ENCODE measurements at places on chromosomes 7 and 10.

- no peak for DNase-seq
Measured at GRCh38 chr7:128132426-128133069, 101.3 kb upstream of the LRRC4 start.

DNA sequence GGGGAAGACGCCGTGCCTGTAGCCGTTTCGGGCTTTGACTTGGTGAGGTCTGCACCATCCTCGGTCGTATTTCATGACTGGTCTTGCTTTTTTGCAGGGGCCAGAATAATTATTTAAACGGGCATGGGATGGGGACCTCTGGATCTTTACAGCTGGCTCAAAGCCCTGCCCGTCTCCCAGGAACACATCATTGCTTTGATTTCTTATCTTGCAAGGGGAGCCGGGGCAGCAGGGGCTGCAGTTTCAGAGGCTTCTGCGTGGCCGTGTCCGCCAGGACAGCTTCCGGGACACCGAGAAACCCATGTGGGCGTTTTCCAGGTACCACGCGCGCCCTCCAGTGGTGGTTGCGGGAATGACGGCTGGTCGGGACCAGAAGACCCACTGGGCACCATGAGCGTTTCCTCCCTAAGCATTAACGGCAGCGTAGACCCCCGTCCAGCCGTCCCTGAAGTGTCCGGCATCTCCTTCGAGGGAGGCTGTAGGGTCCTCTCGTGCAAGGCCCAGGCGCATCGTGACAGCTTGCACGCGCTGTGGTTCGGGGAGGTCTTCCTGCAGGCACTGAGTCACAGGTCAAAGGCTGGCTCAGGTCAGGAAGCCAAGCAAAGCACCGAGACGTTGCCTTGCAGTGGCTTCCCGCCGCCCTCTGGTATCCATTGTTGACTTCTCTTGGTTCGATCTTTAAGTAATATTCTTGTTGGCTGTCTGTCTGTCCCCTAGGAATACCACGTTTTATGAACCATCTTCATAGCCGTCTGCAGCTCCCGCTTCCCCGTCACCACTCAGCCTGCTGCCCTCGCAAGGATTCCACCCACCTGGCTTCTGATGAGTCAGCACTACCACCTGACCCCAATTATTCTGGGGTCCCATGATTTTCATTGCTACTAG is 16.2 kb upstream of the ZFAND2A start:
- DNase-seq, result peak; percentile 76

DNA sequence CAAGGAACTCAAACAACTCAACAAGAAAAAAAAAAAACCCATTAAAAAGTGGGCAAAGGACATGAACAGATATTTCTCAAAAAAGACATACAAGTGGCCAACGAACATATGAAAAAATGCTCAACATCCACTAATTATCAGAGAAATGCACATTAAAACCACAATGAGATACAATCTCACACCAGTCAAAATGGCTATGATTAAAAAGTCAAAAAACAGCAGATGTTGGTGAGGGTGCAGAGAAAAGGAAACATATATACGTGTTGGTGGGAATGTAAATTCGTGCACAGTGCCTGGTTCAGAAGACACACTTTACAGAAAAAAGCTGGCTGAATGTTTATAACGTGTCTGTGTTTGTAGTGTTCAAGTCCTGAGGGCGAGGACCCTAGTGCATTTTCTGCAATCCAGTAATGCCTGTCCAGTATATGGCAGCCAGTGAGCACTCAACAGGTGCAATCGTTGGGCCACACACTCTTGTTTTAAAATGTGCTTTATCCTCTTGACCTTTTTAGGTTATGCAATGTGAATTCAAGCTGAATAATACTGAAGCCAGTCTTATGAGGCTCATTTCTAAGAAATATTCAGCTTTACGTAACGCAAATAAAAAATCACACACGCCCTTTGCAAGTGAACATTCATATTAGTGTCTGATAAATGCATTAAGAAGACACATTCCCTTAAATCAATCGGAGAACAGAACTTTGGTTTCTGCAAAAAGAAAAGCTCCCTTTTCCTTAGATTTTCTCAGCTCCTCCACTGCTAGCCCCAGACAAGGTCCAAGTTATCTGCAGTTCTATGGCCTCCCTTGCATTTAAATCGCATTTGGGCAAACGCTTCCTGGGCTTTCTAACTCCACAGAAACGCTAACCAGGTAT is 813 bp upstream of the MTURN start:
- no peak for DNase-seq

- DNase-seq, result no peak
Measured at GRCh38 chr10:112669989-112670388, 223.0 kb downstream of the VTI1A start.

DNA sequence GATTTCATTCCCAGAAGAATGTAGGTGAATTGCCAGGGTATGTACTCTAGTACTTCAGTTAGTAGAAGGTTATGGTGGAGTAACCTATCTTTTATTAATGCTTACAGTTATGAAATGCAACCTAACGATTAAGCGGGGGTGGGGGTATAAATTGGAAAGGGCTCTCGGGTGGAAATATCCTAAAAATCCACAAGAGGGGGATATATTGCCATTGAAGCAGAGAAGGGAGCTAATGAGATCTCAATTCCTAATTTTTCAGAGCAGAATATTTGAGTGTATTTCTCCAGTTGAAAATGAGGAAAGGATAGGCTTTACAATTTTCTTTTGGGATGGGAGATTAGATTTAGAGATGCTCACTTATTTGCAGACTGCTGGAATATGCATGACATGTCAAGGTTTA is 90.8 kb downstream of the DNAJB9 start:
- peak; percentile 7 for DNase-seq

- DNase-seq, result no peak
Measured at GRCh38 chr7:143183024-143183423, at the start of gene TAS2R39. Gene TAS2R39 (plus strand): TSS chr7:143183419. CDS start chr7:143183419, 0 bp downstream.

GRCh38 chr7:47601881-47602249 is 20.0 kb upstream of the TNS3 start:
- DNase-seq, result no peak

DNA sequence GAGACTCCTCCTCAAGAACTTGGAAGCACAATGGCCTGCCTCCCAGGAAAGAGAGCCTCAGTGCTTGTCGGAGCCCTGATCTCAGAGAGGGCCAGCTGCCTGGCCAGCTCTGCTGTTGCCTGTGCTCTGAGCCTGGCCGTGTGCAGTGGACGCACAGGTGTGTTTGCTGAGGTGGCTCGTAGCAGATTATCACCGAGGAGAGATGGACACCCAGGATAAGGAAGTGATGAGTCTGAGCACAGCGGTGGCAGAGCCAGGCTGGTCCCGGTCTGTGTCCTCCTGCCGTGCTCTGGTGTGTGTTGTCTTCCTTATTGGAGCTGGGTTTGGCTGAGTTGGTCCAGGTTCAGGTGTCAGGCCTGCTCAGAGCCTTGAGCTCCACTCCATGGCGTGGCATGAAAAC is 208.5 kb downstream of the EBF3 start:
- DNase-seq, result no peak

DNA sequence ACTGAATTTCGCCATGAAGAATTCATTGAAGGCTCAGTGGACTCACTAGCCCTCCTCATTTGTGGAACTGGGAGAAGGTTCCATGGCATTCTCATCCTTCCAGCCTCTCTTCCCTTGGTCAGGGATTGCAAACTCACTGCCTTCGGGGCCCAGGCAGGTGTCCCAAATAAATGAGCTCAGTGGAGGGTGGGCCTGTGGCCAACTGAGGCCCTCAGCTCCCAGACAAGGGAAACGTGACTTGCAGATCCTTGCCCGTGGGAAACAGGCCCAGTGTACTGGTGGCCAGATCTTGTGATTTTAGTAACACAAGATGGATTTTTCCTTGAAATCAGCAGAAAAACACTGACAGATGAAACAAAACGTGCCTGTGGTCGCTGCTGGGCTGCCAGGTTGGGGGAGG is 168.7 kb upstream of the CTBP2 start:
- no peak for DNase-seq

DNA sequence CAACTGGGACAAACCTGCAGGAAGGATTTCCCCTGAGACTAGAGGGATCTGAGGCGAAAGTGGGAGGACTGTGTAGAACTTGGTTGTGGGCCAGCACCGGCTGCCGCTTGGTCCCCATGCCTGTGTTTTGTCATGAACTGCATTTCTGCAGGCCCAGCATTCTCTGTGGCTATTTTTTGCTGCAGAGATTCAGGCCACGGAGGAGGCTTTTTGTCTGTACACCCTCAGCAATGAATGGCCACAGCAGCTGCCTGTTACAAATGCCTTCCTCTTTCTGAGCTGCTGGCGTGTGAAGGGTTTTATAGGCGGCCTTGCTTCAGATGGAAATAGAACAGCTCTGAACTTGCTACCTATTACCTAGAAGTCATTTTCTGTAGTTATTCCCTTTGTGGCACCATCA is 164.4 kb downstream of the SH2D4B start:
- DNase-seq, result no peak

- no peak for DNase-seq
Measured at GRCh38 chr10:96233959-96234358, 37.4 kb downstream of the BLNK start.

DNA sequence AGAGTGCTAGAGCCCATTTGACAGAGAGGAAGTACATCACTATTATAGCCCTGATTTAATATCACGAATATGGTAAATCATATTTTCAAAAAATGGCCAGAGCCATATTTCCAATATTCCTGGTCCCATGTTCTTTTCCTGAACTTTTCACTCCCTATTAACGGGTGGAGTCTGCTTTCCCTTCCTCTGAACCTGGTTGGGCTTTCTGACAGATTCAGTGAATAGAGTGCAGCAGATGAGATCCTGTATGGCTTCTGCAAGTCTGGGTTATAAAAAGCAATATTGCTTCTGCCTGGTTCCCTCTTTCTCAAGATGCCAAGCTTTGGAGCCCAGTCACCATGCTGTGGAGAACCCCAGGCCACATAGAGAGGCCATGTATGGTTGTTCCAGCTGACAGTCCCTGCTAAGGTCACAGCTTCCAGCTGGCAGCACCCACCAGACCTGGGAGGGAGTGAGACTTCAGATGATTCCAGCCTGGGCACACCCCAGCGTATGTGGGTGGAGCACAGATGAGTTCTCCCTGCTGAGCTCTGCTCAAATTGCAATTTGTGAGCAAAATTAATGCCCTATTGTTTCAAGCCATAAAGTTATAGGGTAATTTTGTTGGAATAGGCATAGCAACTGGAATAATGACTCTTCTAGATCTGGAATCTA is 17.9 kb upstream of the CHCHD3 start:
- DNase-seq, result no peak

- no peak for DNase-seq
Measured at GRCh38 chr7:105655500-105656380, 74.4 kb upstream of the EFCAB10 start.

GRCh38 chr7:120955577-120956149 is 5.1 kb downstream of the ING3 start:
- no peak for DNase-seq

DNA sequence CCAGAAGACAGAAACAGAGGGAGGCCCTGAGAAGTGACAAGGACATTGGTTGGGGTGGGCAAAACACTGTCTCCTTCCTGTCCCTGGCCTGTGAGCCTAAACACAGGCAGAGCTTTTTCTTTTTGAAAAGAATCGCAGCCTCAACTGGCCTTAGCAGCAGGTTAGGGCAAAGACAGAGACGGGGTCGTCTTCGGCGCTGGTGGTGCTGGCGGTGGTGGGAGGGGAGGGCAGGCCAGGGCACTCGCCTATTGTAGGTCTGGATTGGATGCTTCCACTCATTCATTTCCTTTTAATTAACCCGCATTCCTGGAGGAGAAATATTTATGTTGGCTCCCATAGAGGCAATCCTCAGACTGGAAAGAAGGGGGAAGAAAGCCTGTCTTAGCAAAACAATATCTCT is 22.6 kb downstream of the WNT8B start:
- no peak for DNase-seq

DNA sequence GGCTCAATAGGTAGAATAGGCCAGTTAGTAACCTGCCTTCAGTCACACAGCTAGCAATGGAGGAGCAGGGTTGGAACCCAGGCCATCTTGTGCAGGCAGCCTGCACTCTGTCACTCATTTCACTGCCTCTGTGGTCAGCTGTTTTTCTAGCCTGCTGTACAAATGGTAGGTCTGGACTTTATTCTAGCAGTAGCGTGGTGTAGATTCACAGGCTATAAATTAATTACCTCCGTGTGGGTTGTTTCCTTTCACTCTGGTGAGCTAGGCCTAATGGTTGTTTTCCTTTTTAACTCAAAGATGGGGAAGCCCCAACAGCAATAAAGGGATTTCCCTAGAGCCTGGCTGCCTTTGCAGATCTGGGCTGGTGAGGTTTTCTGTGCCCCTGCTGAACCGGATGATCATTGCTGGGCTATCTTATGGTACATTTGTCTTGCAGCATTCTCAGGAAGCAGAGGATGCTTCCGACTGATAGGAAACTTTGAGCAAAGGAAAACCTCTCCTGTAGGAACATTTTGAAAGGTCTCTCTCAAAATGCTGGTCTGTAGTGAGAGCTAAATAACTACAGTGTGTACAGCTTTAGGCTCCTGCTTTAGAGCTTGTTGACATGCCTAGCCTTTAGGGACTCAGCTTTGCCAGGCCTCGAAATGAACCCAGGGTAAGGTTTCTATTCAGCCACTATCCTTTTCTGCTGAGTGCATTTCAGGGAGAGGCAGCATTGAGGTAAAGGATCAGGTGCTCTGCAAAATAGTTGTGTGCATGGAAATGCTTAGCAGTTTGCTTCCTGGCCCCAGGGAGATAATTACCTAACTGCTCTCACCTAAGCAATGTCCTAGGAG is 157.4 kb downstream of the ST7 start:
- DNase-seq, result no peak

DNA sequence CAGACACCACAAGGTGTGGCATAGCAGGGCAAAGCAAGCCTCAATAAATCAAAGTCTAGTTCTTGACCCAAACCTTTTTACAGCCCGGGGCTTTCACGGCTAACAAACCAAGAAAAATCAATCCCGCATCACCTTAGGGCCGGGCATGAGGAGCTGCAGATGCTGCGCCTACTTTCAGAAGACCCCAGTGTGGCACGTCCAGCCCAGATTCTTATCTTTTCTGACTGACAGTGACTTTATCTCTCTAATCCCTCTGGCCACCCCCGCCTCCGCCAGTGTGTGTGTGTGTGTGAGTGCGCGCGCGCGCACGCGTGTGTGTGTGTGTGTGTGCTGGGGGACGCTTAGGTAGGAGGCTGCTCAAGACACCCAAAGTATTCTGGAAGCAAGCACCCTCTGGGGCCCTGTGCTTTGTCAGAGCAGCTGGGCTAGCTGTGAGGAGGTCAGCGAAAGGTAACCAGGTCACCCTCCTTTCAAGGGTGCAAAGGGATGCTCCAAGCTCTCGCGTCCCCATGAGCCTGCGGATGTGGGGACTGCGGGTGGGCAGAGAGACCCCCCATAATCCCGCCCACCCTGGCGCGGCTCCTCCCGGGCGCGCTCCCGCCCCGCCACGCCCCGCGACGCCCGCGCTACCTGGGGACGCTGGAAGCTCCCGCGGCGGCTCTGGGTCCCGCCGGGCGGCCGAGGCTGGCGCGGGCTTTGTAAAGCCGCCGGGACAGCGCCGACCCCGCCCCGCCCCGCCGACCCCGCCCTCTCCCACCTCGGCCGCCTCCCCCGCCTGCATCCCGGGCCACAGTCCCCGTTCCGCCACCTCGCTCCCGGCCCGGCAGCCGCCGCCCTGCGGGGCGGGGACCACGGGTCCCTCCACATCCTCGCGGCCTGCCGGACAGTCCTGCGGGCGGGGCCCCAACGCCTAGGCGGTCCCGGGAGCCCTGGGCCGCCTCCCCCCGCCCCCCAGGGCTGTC is 57.1 kb upstream of the RHOBTB1 start:
- peak; percentile 36 for DNase-seq

GRCh38 chr10:53606981-53607380 is 834.4 kb upstream of the MBL2 start:
- DNase-seq, result no peak

GRCh38 chr7:140015471-140015970 is 47.2 kb downstream of the PARP12 start:
- DNase-seq, result no peak

- DNase-seq, result no peak
Measured at GRCh38 chr10:96230527-96230926, 40.8 kb downstream of the BLNK start.

Measured in SW480 (cell line).